ENCODE measurements at places on chromosomes 5 and 9.

DNA sequence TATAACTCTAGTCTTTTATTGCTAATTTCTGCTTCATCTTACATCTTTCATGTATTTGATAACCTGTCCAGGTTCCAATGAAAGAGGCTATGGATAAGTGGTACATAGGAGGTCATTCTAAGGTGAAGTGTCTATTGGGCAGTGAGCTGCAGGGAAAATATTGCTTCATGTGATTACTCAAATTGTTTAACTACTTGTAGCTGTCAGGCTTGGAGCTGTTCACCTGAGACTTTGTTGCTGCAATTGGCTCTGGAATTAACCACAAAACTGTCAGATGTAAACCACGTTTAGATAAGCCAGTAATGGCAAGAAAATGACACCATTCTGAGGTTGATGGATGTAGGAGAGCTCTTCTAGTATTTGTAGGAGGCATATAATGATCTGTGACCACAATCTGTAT, 26.0 kb downstream of the ADAMTSL1 start:
- no peak for DNase-seq

- no peak for DNase-seq
These were observed at the start of gene SPINK4 for GRCh38 chr9:33239921-33240320. Gene SPINK4 (plus strand): TSS chr9:33240167. CDS start chr9:33240209, 42 bp downstream.

GRCh38 chr9:3215658-3216057, 310.1 kb downstream of the RFX3 start:
- DNase-seq: no peak

DNA sequence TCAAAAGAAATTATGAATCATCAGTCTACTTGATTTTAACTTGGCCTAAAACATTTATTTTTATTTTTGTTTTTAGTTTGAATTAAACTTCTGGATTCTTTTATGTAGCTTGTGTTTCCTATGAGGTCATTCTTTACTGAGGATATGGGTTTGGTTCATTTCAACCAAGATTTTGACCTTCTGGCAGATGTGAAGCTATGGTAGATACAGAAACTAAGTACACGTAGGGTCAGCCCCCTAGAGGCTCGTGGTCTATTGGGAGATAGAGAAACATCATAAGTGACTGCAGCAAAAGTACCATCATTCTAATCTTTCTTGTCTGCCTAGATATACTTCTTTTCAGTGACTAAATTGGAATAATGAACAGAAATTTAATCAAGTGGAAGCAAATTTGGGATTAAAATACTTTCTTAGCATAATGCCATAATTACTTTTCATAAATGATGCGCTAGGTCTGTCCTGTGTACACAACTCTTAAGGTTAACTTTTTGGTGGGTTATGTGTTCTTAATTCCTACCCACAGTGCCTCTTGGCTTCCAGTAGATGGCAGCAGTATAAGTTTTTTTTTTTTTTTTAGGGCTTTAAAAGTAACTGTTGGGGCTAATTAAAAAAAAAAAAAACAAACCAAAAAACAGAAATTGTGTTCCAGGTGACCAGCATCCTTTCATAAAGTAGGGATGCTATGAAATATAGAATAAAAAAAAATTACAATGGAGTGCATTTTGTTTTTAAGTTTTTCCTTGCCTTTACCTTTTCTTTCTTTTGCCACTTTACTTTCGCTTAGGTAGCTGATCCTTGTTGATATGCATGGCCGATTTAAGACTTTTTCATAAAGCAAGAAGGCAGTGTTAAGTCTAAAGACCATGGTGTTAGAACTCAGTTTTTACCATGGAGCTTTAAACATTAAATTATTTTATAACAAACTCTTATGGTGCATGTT, 49.9 kb downstream of the LRRTM2 start:
- no peak for DNase-seq

DNA sequence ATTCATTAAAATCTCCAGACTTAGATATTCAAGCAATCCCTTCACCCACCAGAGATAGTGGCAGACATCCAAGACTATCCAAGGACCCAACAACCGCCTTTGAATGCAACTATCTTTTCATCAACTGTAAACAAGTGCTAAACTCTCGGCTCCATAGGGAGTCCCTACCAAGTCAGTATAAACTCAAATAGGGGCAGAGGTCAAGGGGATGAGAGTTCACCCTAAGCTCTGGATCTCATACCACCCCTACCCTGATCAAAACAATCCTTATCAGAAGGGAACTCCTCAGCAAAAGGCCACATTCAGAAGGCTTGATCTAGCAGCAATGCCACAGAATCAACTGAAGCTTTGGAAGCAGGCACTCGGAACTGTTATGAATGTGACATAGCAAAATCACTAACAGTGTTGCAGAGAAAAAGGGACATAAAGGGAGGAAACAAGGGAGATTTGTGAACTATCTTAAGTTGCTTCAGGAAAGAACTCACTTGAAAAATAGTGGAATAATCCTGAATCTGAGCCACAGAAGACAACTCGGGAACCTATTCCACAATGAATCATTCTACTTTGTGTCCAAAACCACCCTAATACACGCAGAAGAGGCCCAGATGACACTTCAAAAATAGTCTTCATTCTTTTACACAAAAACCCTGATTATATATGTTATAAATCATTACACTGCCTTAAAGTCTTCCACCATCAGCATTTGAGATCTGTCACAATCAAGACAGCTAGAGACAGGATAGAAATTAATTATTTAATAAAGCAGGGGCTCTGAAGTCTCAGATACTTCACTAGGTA, 49.8 kb downstream of the NR6A1 start:
- DNase-seq: no peak

GRCh38 chr5:131462454-131462853, 172.6 kb downstream of the RAPGEF6 start:
- no peak for DNase-seq

- DNase-seq: no peak
These were observed 326.4 kb upstream of the PDE4D start for GRCh38 chr5:60219921-60220320.

DNA sequence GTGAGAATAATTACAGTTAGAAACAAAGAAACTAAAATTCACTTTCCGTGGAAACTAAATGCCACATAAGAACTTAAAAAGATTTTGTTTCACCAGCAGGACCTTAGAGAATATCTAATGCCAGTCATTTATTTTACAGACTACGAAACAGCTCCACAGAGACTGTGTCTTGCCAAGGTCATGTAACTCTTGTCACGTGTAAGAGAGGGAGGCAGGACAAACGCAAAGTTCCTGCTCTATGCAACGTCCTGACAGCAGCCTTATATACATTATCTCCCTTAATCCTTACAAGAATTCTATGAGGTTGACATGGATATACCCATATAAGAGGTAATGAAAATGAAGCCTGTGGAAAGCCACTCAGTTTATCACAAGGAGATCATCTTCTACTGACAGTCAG, 39.4 kb downstream of the CTNNAL1 start:
- DNase-seq: no peak

GRCh38 chr5:65489119-65489518, 7.4 kb upstream of the ADAMTS6 start:
- DNase-seq: no peak

DNA sequence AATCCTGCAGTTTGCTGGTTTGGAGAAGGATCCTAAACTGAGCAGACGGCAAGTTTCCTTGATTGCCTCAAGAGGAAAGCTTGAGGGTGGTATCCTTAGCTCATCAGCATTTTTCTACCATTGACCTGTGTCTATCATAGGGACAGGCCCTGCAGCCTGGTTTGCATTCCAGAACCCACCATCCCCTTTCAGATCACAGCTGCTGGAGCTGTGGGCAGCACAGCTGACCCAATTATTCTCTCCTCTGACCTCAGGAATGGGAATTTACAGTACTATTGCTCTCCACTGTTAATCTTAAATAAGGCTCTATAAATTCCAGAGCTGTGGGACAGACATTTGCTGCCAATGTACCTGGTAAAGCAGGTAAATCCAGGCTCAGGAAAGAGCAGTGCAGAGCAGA, 163.0 kb downstream of the SPOCK1 start:
- no peak for DNase-seq

DNA sequence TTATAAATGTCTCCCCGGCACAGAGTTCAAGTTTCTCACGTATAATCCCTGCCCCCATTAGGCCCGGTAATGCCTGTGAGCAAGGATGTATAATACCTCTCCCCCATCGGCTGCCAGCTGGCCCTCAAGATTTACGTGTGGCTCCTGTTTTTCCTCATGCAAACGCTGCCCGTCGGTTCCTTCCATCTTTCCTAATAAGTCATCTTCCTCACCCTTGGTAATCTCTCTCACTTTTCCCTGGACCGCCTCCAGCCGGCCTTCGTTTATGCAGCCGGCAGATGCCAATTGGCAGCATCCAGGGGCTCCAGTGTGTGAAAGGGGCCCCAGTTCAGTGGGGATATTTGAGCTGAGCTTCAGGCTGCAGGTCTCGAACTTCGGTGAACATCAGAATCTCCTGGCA, 86.5 kb upstream of the NEURL1B start:
- DNase-seq: no peak

GRCh38 chr5:39432696-39433530, 8.1 kb upstream of the DAB2 start:
- DNase-seq: no peak

DNA sequence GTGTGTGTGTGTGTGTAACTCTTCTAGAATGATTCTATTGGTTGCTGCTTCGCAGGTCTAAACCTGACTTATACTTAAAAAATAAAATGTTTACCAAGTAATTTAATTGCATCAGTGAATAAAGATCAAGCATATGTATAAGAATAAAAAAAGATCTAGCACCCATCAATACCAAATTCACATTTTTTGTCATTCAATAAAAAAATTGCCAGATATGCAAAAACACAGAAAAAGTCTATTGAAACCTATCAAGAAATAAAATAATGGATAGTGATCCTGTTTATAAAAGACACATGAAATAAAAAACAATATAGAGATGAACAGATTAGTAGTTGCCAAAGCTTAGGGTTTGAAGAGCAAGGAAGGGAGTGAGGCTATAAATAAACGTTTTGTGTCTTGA, 2095.0 kb upstream of the ACO1 start:
- no peak for DNase-seq

All from activated CD4-positive, alpha-beta T cell treated with anti-CD3 and anti-CD28 coated beads, Interleukin-2, amount 50 U/mL, for 1 hour (primary cell).